ENCODE measurements at places on chromosomes 11 and 22. TPM values are rescaled to one million over a fixed set of nuclear protein-coding genes. Genes with fewer than 3 reads are reported as not detected.

Gene LMF2
- total RNA-seq, result 56.9 TPM

Gene MTFP1
- total RNA-seq, result 30.7 TPM

Gene FUT4
- 5.1 TPM for total RNA-seq

Gene EHD1
- total RNA-seq, result 39.7 TPM

GRCh38 chr11:77547047-77547836, 42.5 kb upstream of the AQP11 start:
- no peak for DNase-seq
- H3K4me1 ChIP-seq, result no peaks in the 10 kb centered on the region
- no peaks in the 10 kb centered on the region for H3K27me3 ChIP-seq

GRCh38 chr11:73507086-73507485, 90.8 kb downstream of the FAM168A start:
- no peaks in the 10 kb centered on the region for H3K27me3 ChIP-seq
- H3K4me3 ChIP-seq, result no peak overlapping the region
- DNase-seq, result no peak
- no peaks in the 10 kb centered on the region for H3K36me3 ChIP-seq

Data from endodermal cell (in vitro differentiated cells).